ENCODE measurements at places on chromosomes 1 and 21.

DNA sequence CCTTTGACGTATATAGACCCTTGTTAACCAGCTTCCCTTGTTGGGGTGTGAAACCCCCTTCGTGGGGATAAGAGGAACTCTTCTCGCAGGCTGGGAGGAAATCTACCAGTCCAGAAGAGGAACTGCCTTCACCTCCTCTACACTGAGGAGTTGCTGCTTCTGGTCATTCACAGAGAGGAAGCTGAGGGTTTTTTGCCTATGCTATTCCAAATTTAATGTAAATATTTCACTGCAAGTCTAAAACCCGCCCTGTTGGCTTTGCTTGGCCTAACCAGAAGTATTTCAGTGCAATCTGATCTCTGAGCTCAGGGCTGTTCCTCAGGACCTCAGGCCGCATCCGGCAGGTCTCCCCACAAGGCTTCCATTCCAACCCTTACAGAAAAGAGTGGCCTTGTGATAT, 150.1 kb downstream of the HIVEP3 start:
- no peak for DNase-seq

- no peak for DNase-seq
Observed at GRCh38 chr1:55150880-55151588, 64.1 kb downstream of the USP24 start.

DNA sequence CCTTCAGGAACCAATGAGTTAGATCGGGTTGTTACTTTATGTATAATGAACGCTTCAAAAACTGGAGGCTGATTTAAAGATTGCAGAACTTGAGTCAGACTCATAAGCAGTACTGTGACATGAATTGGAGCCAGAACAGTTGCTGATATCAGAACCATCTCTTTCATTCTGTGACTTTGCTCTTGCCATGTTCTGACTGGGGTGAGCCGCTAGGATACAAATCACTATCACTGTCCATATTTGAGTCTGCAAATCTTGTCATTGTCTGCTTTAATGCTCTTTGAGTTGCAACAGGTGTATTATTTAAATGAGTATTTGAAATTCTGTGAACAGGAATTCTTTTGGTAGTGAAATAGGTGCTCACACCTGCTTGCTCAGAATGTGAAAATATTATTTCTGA, 52.5 kb downstream of the LRIG2 start:
- DNase-seq, result no peak

- DNase-seq, result no peak
Observed at GRCh38 chr1:40075266-40075665, 21.8 kb downstream of the PPT1 start.

GRCh38 chr1:20429296-20429695, 56.7 kb downstream of the CAMK2N1 start:
- no peak for DNase-seq

DNA sequence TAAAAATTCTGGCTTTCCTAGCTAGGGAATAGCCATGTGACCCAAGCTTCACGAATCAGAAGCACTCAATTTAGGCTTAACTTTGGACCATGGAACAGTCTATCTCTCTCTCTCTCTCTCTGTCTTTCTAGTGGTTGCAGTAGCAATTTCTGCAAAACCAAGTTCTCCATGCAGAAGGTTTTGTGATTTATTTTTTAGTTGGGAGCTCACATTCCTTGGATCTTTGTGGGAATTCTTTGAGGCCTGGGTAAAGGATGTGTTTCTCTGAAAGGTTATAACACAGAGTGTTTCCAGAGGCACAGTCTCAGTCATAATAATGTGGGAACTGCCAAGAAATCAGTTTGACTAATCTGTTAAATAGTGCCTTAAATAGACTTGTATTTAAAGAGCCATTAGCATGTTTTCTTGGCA, 112.3 kb upstream of the COL11A1 start:
- no peak for DNase-seq

DNA sequence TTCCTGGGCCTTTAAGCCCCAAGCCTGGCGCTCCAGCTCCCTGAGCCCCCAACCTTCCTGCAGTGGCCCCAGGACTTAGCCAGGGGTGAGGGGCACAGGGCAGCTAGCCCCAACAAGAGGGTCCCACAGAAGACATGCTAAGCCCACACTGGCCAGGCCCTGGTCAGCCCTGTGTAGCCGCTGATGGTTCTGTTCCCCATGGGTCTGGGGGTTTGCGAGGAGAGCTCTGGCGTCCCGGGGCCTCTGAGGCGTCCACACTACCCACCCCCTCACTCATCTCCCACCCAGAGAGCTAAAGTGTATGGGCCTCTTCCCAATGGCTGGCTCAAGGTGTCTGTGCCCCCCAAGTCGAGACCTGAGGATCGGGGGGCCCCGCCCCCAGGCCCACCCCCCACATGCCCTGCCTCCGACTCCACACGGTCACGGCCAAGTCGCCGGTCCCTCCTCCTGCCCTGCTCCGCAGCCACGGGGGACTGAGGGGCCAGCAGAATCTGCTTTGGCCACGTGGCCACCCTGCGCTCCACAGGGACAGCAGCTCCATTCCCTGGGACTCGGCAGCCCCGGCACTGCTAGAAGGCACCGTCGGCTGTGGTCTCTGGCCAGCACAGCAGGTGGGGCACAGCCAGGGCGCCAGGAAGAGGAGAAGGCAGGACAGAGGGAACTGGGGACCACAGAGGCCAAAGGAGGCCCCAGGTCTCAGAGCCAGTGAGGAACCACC, 7.8 kb downstream of the TNFRSF18 start:
- DNase-seq, result no peak

- DNase-seq, result no peak
Observed at GRCh38 chr1:17437260-17437579, 2.3 kb downstream of the RCC2 start.

DNA sequence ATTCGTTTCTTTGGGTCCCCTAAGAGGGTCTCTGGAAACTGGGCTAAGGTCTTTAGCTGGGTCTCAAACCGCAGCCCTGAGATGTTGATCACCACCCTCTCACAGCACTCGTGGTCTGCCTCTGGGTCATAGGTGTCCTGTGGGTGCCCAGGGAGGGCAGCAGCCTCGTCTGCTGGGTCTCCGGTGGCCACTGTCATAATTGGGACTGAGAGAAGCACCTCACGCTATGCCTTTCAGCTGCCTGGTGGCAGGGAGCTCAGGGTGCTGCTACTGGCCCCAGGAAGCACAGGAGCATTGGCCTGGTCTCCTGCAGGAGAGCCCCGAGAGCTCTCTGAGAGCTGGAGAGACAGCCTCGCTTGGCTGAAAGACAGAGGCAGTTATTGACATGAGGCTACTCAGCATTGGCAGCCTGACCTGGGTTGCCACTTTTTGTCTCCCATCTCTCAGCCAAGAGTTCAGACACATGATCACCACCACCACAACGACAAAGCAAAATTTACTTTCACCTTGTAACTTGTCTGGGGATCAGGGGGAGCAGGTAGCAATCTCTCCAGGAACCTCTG, 1.5 kb downstream of the KCNA2 start:
- no peak for DNase-seq

DNA sequence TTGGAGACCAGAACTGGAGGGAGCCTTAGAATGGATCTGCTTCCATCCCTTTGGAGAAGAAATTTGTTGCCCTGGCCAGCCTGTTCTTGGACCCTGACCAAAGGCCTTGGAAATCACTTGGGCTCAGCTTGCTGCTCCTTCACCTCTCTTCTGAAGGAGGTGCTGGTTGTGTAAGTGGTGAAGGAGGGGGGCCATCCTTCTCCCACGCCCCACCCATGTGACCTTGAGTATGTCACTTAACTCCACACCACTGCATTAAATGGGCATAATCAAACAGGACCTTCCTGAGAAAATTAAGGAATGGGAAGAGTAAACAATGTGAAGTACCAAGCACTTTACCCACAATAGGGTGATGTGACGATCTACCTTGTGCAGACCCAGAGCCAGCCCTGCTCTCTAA, 68.3 kb upstream of the GJB5 start:
- no peak for DNase-seq

DNA sequence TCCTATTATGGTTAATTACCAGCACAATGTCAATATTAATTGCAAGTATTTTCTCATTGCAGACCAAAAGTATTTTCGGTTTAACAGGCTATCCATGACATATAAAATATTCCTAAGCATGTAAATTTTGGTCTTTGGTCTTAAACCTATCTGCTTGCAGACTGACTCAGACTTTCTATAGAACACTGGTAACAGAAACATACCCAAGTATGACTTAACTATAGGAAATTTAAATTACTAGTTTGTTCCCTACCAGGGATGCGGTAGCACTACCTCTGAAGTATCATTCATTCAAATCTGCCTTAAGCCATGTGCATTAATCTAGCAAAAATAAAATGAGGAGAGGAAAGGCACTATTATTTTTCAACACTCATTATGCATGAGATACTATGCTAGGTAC, 2.9 kb downstream of the TAF1A start:
- DNase-seq, result no peak

DNA sequence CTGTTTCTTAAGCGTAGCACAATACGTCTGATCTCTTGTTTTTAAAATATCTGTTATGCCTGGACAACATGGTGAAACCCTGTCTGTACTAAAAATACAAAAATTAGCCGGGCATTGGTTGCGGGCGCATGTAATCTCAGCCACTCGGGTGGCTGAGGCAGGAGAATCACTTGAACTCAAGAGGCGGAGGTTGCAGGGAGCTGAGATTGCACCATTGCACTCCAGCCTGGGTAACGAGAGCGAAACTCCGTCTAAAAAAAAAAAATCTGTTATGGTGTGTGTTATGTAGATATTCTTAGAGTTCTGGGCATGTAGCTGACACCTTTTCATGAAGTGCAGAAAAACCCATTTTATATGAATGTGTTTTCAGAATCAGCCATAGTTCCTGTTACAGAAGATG, 38.2 kb downstream of the RABGAP1L start:
- DNase-seq, result no peak

DNA sequence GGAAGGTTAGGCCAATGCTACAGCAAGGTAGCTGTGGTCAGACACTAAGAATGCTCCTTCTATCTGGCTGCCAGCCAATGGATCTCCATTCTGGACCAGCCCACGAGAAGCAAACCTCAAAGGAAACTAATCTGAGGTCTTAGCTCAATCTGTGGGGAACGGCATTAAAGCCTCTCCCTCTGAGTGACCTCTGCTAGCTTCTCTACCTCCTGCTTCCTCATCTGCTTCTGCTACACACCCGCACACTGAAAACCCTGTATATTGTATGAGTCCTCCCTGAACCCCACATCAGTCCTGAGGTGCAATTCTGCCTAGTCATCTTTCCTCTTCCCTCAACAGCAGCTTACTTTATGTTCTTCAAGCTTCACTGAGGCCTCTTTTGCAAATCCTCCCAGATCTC, 6.9 kb upstream of the GALE start:
- DNase-seq, result no peak

GRCh38 chr1:198113342-198113750, 43.5 kb upstream of the NEK7 start:
- DNase-seq, result no peak
